ENCODE measurements at places on chromosomes 16 and 17.

- DNase-seq, result no peak
These were observed 29.5 kb downstream of the SMYD4 start for GRCh38 chr17:1800240-1800639.

DNA sequence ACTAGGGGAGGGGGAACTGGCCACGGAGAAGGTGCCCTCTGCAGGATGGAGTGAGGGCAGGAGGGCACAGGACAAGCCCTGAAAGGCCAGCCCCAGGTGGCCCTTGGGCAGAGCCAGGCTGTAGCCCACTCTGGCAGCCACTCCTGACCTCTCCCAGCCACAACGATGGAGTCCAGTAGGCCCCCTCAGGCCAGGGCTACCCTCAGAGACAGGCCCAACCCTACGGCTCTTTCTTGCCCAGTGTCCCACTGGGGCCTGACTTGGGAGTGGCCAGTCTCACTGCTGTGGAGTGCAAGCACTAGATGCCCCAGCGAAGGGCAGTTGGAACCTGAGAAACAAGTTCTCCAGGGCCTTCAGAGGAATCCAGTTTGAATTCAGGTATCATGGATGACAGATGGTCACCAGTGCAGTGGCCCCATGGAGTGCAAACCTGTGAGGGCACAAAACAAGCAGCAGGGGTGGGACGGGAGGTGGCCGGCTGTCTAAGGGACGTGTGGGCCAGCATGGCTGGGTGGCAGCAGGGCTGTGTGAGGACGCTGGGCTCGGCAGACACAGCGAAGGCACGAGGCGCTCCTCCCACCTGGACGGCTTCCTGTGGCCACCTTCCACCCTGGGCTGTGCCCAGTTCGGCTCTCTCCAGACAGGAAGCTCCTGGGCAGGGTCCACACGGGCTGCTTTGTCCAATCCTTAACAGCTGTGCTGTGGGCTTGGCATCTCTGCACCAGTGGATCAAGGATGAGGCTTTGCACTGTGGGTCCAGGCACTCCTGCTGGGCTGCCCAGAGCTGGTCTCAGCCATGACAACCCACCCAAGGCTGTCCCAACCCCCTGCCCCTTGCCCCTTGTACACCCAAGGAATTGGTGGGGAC is 72.1 kb downstream of the AMFR start:
- no peak for DNase-seq

GRCh38 chr17:76265624-76266243 is 586 bp downstream of the UBALD2 start:
- DNase-seq, result no peak

GRCh38 chr17:62809656-62810055 is 1.5 kb upstream of the MARCHF10 start:
- no peak for DNase-seq

GRCh38 chr17:10589553-10590145 is 40.2 kb upstream of the MYH2 start:
- DNase-seq, result no peak

DNA sequence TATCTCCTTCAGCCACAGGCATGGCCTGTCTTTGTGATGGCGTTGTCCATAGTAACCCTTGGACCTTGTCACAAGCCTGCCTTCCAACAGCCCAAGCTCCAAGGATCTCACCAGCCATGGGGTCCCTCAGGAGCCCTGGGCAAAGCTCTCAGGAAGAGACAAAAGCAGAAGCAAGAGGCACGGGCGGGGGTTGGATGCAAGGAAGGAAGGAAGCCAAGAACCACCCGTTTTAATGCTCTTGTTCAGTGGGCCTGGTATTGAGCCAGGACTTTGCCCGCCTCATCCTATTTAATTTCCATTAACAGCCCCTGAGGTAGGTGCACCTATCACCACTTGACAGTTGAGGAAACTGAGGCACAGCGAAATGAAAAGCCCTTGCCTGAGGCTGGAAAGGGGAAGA is 32.3 kb upstream of the GOSR2 start:
- no peak for DNase-seq

GRCh38 chr16:81551821-81552304 is 107.3 kb downstream of the CMIP start:
- DNase-seq, result no peak

- DNase-seq, result no peak
These were observed 53.8 kb upstream of the TAC4 start for GRCh38 chr17:49901460-49902331.

- no peak for DNase-seq
These were observed 9.5 kb downstream of the ADGRG1 start for GRCh38 chr16:57637965-57638364.

Data from stimulated activated CD4-positive, alpha-beta T cell treated with anti-CD3 and anti-CD28 coated beads, Interleukin-2, amount 100 ng/mL, for 4 hours (primary cell).